Inflammatory macrophage treated with lipopolysaccharide for 1 hour (primary cell): ENCODE measurements at places on chromosomes 5 and 9.

DNA sequence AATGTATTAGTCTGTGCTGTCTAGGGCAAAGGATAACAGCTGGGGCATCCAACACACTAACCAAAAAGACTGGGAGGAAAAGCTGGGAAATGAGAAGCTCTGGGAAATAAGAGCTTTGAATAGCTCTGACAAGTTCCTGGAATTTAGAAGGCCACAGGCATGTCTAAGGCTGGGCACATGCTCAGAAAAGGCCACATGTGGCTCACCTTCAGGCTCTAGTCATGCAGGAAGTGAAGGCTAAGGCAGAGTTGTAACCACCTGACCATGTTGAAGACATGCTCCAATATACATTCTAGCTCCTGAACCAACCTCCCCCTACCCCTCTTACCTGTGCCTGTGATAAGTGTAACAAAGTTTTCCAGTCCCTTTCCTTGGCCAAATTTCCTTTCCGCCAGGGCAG is 31.7 kb downstream of the CLTA start:
- no peak for DNase-seq

DNA sequence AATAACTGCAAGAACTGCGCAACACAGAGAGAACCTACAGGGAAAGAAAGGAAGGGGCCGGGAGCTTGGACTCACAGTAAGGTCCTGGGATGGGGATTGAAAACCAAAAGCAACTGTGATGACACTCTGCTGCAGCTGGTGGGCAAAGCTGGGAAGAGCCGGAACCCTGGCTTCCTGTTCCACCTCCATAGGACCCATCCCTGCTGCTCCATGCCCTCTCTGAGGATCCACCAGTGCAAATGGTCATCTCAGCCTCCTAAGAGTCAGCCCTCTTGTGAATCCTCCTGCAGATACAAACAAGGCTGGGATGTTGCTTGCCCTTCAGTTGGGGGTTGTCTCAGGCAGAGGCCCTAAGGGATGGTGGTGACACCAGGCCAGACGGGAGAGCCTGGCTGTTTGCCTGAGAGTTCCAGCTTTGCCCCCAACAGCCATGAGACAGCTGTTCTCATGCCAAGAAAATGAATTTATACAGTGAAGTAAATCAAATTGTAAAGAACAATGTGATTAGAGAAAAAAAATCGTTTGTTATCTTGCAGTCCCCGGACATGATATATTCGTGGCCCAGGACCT is 90.8 kb downstream of the TENT4A start:
- DNase-seq, result no peak

GRCh38 chr5:15002791-15003190 is 131.2 kb upstream of the ANKH start:
- no peak for DNase-seq

GRCh38 chr5:55072666-55073065 is 29.8 kb upstream of the GZMA start:
- DNase-seq, result no peak

GRCh38 chr9:15426019-15426418 is 3.3 kb downstream of the SNAPC3 start:
- DNase-seq, result no peak
